Right lung (tissue), 10 donors: ENCODE measurements at places on chromosomes 6 and 20. TPM values are rescaled to one million over a fixed set of nuclear protein-coding genes. Genes with fewer than 3 reads are reported as not detected.

- peak; percentile 23 for DNase-seq
Observed at GRCh38 chr6:106974999-106975737, 639 bp upstream of the CD24 start.

GRCh38 chr6:144619966-144620365, 334.8 kb downstream of the UTRN start:
- no peak for DNase-seq

DNA sequence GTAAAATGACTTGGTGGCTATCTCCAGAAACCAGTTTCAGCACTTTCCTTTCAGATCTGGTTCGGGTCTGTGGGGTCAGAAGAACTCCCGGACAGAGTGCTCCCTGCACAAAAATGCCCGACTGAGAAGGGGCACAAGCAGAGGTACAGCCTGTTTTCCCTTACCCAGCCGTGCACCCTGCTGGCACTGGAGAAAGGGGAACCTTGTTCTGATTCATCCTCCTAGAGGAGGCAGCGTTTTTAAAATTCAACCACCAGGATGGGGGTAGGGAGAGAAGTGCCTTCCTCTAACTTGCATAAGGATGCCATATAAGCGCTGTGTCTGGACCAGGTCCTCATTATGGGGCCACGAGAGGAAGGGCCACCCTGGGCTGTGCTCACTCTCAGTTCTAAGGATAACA, 17.6 kb downstream of the RIMS4 start:
- no peak for DNase-seq

GRCh38 chr6:142118328-142118727, 14.4 kb upstream of the GJE1 start:
- no peak for DNase-seq

The ZBTB12 gene
- polyA plus RNA-seq, result 17.0 TPM

GRCh38 chr6:157597461-157598312, 216.7 kb downstream of the ZDHHC14 start:
- peak; percentile 58 for DNase-seq

The RAD21L1 gene
- polyA plus RNA-seq, result not detected

GRCh38 chr20:20765696-20766365, 53.4 kb upstream of the RALGAPA2 start:
- DNase-seq, result peak; percentile 76

GRCh38 chr6:108904741-108905140, 56.5 kb downstream of the ARMC2 start:
- DNase-seq, result no peak

GRCh38 chr6:147849401-147850330, 341.2 kb downstream of the SAMD5 start:
- peak; percentile 74 for DNase-seq

- DNase-seq, result no peak
Observed at GRCh38 chr6:69816569-69816968, 19.8 kb upstream of the LMBRD1 start.

GRCh38 chr20:8156235-8157079, 24.4 kb downstream of the PLCB1 start:
- DNase-seq, result no peak

GRCh38 chr6:35497571-35498421, 917 bp upstream of the TEAD3 start:
- DNase-seq, result peak; percentile 90

DNA sequence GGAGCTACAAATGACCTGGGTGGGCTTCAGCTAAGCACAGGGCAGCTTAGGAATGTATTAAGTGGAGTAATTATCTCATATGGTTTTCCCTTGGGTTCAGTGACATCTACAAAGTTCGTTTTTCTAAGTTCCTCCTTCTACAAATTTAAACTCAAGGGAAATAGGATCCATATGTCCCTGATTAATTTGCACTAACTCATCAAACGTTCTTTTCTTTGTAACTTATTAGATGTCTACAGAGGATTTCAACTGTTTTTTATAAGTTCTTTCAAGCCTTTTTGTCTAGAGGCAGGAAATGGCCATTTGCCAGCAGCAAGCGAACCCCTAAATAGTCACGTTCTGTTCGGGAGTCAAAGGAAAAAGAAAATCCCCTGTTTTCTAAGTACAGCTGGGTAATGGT, 1060.3 kb downstream of the KIF16B start:
- no peak for DNase-seq

The POPDC3 gene
- 3.8 TPM for polyA plus RNA-seq

- DNase-seq, result no peak
Observed at GRCh38 chr20:8423482-8423881, 291.4 kb downstream of the PLCB1 start.

DNA sequence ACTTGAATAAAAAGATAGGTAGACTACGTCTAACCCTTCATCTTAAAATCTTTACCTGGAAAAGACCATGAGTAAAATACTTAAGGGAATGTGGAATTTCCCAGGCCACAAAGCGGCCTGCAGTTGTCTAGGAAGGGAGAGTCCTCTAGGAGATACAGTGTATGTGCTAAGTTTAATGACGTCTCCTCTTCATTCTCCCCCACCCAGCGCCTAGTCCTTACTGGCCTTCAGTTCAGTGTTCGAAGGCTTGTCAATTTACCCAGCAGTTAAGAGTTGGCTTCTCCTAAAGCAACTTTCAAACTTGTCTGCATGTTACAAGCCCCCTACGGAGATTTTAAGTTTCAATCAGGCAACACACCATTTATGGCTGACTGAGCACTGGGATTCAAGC, 35.2 kb downstream of the HFE start:
- no peak for DNase-seq

DNA sequence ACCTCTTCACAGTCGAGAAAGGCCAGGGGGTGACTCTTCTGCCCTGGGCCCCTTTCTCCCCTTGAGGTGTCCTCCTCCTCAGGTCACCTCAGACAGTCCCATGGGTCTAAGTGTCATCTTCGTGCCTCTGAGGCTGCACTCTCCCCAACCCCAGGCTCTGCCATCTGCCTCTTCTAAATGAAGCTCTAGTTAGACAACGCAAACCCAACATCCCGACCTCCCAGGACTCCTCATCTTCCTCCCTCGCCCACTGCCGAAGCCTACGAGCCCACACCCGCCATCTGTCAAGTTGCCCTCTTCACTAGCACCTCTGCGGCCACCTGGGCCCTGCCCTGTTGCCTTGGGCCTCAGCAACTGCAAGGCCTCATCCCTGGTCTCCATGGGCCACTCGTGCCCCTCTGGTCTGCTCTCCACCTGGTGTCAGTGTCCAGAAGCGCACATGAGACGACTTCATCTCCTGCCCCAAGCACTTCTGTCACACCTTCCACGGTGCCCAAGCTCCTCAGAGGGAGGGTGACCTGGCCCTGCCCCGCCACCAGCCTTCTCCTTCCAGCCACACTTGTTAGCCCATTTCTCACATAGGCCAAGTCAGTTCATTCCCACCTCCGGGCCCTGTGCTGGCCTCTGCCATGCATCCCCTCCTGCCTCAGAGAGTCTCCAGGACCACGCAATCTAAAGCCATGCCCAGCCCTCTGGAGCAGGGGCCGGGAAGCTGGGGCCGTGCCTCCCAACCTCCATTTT, 53.8 kb downstream of the RRBP1 start:
- no peak for DNase-seq

The MYCT1 gene
- 38.1 TPM for polyA plus RNA-seq

The RBPJL gene
- not detected for polyA plus RNA-seq

DNA sequence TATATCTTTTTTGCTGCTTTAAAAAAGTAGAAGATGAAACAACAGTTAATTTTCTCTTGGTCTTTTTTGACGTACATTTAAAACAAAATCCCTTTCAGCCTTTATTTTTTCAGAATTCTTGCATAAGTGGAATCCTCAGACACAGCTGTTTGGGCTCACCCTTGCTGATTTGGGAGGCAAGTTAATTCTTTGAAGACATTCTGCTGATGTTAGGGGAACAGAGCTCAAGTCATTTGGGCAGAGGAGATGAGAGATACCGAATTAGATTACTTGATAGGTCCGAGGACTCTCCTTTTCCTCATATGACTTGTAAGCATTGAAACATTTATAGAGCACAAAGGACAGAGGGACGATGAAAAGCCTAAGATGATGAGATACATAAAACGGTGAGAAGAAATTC, 567.9 kb upstream of the CITED2 start:
- no peak for DNase-seq

The PPP1R3G gene
- polyA plus RNA-seq, result 0.98 TPM

GRCh38 chr6:50653253-50653652, 60.1 kb upstream of the TFAP2D start:
- no peak for DNase-seq

DNA sequence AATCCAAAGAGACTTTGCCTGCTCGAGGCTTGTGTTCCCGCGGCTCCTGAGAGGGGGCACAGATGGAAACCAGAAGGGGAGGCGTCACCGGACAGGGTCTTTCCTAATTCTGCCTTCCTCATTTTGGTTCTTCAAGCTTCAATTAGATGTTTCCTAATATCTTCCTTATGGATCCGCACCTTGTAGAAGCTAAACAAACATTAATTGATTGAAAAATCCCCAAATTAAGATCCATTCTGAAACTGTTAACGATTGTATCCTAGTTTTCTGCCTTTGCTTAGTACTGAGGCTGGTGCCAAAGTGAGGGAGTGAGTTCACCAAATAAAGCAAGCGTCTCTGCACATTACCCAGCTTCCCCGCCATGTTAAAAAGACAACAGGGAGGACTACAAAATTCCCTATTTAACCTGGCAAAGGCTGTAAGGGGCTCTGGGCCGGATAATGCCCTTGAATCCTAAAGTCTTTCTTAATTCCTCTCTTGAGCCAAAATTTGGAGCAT, 123.2 kb downstream of the GPX5 start:
- DNase-seq, result no peak

The CYB5R4 gene
- polyA plus RNA-seq, result 14.1 TPM

DNA sequence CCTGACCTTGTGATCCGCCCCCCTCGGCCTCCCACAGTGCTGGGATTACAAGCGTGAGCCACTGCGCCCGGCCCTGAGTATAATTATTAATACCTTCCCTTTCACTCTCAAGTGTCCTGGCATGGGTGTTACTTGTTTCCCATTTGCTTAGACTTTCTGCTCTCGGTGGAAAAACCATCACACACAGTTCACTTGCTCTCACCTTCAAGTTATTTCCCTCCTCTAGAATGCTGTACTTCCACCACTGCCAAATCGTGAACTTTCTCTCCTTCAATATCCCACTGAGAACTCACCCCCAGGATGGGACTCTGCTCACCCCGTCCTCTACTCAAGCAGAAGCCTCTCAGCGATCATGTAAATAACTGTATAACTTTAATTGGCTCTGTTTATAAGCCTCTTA, 4.6 kb upstream of the HIVEP1 start:
- DNase-seq, result no peak

The PHACTR2 gene
- polyA plus RNA-seq, result 44.5 TPM

The NNAT gene
- polyA plus RNA-seq, result 44.2 TPM

DNA sequence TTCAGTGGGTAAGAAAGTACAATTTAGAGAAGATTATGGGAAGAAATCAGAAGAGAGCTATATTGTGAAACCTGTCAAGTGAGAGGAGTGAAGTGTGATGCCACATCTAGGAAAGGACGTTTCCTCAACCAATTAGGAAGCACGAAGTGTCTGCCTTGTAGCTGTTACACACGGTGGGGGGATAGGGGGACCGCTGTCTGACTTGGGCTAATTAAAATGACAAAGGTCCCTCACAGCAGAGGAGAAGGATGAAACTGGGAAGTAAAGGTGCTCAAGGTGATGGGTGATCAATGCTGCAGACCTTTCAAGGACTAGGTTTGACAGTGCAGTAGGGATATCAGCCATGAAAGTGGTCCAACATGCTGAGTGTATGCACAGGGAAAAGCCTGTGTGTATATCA, 181.1 kb upstream of the PRSS16 start:
- no peak for DNase-seq

The FKBP5 gene
- 16.6 TPM for polyA plus RNA-seq

- no peak for DNase-seq
Observed at GRCh38 chr20:48056218-48056617, 270.9 kb upstream of the SULF2 start.

The ZC3H12D gene
- polyA plus RNA-seq, result 0.80 TPM

DNA sequence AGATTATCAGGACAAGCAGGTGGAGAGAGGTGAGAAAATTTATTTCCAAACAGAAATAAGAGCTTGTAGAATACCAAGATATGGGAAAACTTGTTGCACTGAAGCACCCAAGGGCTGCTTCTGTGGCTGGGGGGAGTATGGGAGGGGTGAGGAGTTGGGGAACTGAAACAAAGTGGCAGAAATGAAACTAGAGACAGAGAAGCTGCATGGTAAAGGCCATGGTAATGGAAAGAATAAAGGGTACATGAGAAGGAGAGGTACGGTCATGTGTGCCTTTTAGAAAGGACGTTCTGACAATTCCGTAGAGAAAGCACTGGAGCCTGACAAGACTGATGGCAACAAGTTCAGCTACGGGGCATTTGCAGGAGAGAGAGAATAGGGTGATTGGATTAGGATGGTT, 51.6 kb upstream of the RIN2 start:
- DNase-seq, result no peak

DNA sequence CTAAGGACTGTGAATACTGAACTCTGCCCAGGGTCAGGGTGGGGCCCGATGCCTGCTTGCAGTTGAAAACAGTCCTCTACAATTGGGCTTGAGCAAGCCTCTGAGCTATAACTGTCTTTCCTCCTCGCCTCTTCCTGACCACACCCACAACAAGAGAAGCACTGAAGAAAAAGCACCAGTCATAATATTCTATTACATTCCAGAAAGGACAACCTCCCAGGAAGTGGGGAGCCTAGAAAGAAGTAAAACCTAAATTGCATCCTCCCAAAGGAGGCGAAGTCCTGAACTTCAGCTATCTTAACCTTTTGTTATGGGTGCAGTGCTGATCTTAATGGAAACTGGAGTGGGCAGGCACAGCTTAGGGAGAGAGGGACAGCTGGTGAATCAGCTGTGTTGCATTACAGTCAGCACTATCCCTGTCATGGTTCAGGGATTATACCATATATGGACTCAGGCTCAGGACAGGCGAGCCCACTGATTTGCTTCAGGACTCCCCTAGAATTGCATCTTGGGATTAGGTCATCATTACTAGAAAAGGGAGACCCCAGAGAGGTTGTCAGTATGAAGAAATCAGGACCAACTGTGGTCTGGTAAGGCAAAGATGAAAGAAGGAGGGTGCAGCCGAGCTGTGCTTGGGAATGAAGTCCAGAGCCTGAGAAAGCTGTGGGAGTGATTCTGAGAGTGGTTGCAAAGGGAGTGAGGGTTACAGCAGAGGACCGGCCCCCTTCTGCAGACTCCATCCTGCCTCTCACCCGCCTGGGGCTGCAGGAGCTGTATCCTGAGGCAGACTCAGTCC, 18.3 kb upstream of the TRAM2 start:
- peak; percentile 80 for DNase-seq

The NKAPL gene
- 0.90 TPM for polyA plus RNA-seq

The PDE10A gene
- 10.1 TPM for polyA plus RNA-seq
